ENCODE measurements at places on chromosomes 16 and 17. TPM values are rescaled to one million over a fixed set of nuclear protein-coding genes. Genes with fewer than 3 reads are reported as not detected.

- DNase-seq: no peak
Observed at GRCh38 chr16:23920446-23920845, 84.7 kb downstream of the PRKCB start.

- no peak for DNase-seq
Observed at GRCh38 chr16:25269879-25270278, 12.2 kb upstream of the ZKSCAN2 start.

DNA sequence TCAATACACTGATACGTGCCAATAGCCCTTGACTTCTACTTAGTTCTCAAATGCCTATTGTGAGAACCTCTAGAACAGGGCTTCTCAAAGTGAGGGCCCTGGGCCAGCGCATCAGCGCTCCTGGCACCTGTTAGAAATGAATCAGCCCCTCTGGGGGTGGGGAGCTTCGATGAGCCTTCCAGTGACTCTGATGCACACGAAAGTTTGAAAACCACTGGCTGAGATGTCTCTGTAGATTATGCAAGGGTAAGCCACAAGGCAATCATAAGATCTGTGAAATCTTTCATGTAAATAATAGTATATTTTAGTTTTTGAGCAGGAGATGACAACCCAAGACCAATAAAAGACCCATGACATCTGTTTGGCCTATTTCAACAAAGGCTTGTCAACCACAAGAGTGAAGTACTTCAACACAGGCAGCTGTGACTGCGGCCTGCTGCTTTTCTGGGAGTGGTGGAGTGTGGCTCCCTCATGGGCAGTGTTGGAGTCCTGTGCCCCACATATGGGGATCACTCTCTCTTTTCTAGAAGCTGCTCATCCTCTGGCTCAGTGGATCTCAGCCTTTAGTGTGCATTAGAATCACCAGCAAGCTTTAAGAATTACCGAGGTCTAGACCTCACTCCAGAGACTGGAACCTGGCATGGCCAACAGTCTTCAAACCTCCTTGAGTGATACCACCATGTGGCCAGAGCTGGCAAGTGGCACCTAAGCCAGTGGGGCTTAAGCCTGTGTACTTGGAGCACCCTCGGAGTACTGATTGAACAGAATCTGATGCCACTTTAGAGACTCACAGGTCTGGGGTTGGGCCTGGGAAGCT is 5.8 kb downstream of the MTHFSD start:
- no peak for DNase-seq

GRCh38 chr16:3001316-3001715 is 11.4 kb upstream of the CLDN9 start:
- no peak for DNase-seq

GRCh38 chr16:8853150-8853549 is 15.7 kb downstream of the CARHSP1 start:
- DNase-seq: no peak

DNA sequence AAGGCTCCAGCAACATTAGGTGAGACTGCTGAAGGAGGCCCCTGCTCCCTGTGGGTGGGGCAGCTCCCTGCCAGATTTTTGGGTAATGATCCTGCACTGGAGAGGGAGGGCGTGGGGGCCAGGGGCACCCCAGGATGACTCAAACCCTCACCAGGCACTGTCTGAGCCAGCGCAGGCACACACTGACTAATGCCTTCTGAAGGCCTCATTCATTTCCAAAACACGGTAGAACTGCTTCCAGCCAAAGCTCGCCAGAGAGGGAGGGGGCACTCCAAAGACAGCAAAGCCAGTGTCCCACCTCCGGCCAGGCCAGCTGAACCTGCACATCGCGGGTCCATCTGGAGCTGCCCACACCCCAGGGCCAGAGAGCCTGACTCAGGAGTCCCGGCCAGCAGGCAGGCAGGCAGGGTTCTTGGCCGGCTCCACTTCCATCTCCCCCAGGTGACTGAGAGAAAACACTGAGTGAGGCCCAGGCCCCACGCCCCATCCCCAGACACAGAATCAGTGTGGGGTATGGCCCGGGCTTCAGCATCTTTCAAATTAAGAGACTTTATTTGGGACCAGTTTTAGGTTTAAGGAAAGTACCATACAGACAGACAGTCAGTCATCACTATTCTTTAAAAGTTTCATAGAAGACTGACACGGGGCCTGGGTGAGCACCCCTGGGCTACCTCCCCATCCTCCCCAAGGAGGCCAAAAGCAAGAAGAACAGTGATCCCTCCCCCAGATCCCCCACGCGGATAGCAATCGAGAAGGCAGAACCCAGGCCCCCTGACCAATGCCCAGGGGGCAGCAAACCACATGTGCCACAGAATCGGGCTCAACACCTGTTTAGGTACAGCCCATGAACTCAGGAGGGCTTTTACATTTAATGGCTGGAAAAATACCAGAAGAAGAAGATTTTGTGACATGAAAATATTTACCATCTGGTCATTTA is 2.3 kb downstream of the PIEZO1 start:
- peak; percentile 96 for DNase-seq

- peak; percentile 48 for DNase-seq
Observed at GRCh38 chr17:46190763-46191162, 2.5 kb downstream of the KANSL1 start.

GRCh38 chr16:10964039-10964890 is 19.9 kb downstream of the CLEC16A start:
- peak; percentile 91 for DNase-seq

DNA sequence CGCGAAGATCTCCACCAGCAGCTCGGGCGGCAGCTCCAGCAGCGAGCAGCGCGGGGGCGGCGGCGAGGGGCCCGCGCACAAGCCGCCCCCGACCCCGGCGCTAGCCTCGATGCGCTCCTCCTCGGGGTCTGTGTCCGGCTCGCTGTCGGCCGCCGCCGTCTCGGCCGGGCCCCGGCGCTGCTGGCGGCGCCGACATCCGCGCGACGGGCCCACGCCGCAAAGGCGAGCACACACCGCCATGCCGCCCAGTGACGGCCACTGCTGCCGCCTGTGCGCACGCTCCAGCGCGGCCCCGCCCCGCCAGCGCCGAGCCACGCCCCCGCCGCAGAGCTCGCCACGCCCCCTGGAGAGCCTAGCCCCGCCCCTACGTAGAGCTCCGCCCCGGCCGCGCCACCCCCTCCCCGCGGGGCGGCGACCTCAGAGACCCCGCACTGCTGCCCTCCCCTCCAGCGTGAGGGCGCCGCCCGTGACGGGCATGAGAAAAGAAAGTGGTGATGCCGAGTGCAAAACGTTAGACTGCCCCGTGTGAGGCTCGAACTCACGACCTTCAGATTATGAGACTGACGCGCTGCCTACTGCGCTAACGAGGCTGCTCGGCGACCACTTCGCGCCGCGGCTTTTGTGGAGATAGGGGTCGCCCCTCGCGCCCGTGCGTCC is at the start of gene FBXO31:
Gene FBXO31 (minus strand): TSS at position 272 of the 657 bp plus-strand sequence. CDS start 32 bp downstream, at position 240.
- peak; percentile 95 for DNase-seq

DNA sequence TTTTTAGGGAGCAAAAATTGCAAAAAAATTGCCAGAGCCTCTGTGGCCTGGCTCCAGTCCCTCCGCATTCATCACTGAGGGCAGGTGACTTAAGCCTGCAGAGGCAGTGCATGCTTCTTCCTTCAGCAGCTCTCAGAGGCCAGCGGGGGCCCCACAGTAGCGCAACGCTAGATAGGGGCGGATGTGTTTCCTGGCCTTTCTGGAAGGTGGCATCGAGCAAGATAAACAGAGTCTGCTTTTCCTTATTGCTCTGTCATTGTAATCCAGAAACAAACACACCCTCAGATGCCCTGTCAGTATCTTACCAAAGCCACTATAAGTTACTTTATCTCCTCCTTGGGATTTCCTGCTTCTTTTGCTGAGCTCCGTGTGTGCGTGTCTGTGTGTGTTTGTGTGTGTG is 75.5 kb upstream of the IRX6 start:
- no peak for DNase-seq

GRCh38 chr16:21190599-21190998 is 20.8 kb downstream of the ZP2 start:
- DNase-seq: peak; percentile 45

DNA sequence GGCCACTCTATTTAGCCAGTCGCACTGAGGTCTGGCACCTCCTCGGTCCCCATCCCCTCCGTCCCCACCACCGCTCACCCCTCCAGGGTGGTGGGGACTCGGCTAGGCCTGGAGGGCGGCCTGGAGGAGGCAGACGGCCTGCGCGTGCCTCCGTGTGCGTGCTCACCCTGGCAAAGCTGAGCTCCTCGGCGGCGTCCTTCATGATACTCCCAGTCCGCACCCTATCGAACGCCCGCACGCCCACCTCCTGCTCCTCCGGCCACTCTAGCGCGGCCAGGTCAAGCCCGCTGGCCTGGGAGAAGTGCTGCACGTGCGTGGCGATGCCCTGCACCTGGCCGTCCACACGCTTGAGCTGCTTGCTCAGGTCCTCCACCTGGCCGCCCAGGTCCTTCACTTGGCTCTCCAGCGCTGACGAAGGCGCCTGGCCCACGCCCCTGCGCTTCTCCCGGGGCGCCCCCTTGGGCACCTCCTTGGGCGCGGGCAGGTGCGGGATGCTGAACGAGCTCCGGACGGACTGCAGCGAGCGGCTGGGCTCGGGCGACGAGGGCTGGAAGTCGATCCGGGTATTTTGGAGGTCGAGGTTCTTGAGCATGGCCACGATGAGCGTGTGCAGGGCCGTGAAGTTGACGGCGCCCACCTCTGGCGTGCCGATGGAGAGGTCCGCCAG is 644 bp downstream of the QRICH2 start:
- DNase-seq: no peak

IRX5 gene
- 20.6 TPM for total RNA-seq

ASPHD1 gene
- 18.7 TPM for total RNA-seq

ASGR1 gene
- total RNA-seq: not detected

HOXB5 gene
- total RNA-seq: not detected

EVPL gene
- total RNA-seq: not detected

IST1 gene
- 175 TPM for total RNA-seq
